ENCODE measurements at places on chromosomes 13 and 19.

GRCh38 chr19:15934332-15935078 lies at the start of gene CYP4F11:
Gene CYP4F11 (minus strand): TSS chr19:15934529. CDS start chr19:15934408, 121 bp downstream.
- DNase-seq = no peak

- no peak for DNase-seq
Measured at GRCh38 chr19:45998834-45999233, 3.6 kb downstream of the CCDC61 start.

GRCh38 chr19:30303131-30303654 lies 69.0 kb upstream of the ZNF536 start:
- no peak for DNase-seq

GRCh38 chr13:109036078-109036780 lies 406.8 kb downstream of the MYO16 start:
- no peak for DNase-seq

GRCh38 chr13:113970810-113971470 lies 2.9 kb downstream of the C13orf46 start:
- DNase-seq = no peak

DNA sequence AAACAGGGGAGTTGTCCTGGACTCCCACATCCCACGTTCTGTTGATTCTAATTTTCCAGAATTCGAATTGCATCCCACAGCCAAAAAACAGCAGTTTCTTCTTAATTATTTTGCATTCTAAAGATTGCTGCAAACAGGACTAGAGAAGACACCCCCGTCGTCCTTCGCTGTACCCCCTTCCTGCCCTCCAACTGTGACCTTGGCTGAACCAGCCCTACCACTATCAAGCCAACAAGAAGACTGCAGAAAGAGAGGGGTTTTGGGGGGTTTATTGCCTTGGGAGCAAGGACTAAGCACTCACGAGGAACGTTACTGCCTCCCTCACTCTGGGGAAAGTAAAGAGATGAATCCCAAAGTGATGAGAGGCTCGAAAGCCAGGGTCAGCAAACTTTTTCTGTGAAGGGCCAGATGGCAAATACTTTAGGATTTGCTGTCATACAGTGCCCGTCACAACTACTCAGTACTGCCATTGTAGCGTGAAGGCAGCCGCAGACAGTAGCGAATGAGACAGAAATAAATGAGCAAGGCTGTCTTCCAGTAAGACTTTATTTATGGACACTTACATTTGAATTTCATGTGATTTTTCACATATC lies 32.5 kb upstream of the KATNAL1 start:
- DNase-seq = no peak

- no peak for DNase-seq
Measured at GRCh38 chr19:17069193-17069592, 6.1 kb downstream of the HAUS8 start.

DNA sequence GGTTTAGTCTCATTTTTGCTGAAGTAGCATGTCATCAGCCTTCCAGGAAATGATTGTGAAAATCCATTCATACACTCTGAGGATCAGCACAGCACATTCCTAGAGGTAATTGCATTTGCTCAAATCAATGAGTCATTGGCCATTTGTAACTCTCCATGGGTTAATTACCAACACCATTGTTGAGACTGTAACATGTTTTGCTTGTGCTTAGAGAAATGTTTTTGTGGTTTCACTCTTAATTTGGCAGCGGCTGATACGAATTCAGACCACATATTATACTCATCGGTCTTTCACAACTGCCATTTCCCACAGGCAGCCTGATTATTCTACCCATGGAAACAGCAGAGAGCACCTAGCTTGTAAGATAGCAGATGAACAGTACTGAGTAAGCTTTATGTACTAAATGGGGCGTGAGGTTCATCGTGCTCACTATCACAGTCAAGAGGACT lies 110.3 kb downstream of the NHLRC3 start:
- DNase-seq = no peak

Measured in activated effector memory CD4-positive, alpha-beta T cell treated with Interleukin-2 at 50 U/mL for 16 hours (primary cell).